ENCODE measurements at places on chromosomes 2 and 18.

DNA sequence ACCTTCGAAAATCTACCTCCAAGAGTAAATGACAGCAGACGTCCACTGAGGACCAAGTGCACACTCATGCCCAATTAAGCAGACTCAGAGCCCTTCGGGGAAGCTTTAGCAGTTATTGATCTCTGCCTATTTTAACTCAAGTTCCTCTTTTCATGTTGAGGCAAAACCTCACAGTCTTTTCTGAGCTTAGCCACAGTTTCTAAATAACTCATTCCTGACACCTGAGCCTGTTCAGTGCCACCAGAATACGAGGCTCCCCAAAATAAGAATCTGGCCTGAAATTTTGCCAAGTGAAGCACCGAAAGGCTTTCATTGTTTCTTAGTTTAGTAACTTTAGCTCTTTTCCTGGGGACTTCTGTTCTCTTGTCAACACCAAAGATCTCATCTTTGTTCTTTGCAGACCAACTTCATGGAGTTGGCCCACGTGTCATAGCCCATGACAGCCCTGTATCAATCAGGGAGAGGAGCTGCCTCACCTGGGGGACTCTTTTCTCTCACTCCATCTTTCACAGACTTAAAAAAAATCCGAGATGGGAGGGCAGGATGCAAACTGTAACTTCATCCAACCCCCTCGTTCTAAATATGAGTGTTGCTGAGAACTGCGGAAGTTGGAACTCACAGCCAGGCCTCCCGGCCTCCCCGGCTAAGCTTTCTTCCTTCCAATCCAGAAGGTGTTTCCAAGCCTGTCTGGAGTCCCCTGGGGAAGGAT is 22.2 kb downstream of the INPP5D start:
- DNase-seq = no peak

- DNase-seq = no peak
Measured at GRCh38 chr18:45399643-45400042, 215.6 kb upstream of the SLC14A2 start.

DNA sequence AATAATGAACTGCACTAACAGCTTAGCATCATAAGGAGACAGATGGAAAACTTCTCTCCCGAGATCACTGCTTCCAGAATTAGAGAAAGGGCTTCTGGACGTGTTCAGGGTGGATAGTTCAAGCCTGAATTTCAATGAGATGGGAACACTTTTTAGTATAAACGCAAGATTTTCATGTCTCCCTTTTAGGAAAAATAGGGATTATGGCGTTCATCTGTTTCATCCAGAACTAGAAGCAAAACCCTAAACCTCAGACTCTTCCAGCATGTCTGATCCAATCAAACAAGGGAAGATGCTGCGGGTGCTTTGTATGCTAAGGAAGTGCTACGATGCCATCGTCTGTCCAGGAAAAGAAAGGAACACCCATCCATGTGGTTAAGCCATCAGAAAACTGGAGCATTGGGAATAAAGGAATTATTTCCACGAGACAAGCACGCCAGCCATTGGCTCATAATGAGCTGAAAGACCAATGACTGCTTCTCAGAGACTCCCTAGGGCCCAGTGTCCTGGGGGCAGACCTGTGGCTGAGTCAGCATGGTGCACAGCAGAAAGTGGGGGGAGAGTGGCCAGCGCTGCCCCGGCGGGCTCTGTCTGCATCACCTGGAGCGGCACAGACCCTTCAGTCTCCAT is 65.9 kb upstream of the AFF3 start:
- no peak for DNase-seq

DNA sequence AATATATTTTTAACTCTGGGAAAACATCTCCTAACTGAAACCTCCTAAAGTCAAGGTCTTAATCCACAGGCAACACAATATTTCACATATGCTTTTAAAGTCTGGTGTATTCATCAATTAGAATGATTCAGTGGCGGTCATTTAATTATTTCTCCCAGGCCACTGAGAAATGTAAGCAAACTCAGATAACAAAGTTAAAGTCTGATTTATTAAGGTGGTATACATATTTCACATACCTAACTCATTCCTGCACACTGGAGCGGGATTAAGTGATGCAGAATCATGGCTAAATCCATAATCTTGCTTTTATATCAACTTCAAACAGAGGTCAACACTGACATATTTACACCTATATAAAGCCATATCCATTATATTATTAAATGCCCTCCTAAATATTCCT is 43.7 kb downstream of the FRZB start:
- no peak for DNase-seq

GRCh38 chr18:12474146-12474545 is 66.4 kb downstream of the PRELID3A start:
- no peak for DNase-seq

DNA sequence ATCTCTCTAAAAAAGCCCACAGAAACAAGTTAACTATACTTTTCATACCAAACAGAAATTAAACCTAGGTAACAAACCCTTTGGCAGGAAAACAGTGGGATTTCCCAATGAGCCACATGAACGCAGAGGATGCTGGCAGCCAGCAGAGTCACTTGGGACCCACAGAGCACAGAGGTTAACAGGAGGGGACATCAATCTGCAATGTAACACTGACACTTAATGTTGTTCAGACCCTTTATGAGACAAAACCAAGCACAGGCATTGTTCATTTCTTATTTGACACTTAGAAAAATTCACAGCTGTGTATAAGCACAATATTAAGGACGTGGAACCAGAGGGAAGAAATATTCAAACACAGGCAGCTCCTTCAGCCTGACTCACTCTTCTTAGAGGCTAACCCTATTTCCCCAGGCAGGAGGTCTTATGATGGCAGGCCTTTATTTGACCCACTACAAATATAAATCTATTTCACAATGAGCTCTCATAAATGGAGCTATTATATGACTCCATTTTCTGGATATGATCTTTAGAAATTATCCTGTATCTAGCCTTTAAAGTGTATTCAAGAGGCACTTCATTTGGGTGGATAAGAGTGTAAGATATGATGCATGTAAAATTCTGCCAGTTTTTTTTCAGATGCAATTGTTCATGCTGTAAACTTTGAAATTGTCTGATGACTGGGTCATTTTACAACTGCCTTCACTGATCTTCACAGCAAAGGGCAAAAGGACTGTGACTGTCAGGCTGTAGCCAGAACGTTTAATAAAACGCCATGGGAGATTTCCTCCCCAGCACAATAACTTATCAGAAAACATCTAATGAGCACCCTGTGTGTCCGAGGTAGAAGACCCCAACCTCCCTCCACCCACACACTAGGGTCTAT is 132.8 kb upstream of the SATB2 start:
- DNase-seq = no peak

- no peak for DNase-seq
Measured at GRCh38 chr18:78934003-78934402, 45.6 kb upstream of the SALL3 start.

DNA sequence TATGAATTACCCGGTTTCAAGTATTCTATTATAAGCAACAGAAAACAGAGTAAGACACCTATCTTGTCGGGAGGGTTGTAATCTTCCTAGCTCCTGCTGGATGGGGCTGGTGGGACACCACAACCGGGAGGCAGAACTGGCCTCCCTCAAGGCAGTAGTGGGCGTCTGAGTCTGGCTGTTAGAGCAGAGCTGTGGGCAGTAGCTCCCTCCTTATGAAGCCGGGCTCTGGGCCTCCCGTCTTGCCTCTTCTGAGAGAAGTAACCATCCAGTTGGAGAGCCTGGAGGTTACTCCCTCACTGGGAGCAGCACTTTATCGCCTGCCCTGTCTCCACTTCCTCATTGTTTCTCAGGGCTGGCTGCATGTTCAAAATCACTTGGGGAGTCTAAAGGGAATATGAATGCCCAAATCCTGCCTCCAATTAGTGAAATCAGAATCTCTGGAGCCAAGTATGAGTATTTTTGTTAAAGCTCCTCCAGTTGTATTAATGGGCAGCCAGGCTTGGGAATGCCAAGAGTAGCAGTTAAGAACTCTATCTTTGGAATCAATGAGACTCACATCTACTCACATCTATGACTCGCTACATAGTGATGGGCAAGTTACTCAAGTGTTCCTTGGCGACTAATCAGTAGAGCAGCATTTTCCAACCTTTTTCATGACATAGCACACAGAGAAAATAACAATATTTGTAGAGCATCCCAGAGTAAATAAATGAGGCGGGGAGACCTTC is 27.3 kb upstream of the NRP2 start:
- no peak for DNase-seq

- no peak for DNase-seq
Measured at GRCh38 chr18:51076503-51076902, 46.5 kb downstream of the SMAD4 start.

- DNase-seq = no peak
Measured at GRCh38 chr2:22894761-22895160, 490.2 kb upstream of the KLHL29 start.

DNA sequence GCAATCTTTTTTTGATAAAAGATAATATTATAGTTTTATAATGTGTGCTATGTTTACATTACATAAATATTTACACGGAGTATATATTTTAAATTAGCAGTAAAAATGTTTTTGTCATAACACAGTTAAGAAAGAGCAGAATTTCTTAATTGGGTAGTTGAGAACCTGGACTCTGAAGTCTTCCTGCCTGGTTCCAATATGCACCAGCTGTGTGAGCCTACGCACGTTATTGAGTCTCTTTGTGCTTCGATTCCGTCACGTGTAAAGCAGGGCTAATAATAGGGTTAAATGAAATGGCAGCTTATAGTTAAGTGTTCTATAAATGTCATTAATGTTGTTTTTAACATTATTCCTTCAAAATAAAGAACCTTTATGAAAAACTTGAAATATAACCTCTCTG is 1.2 kb upstream of the CCDC88A start:
- no peak for DNase-seq

DNA sequence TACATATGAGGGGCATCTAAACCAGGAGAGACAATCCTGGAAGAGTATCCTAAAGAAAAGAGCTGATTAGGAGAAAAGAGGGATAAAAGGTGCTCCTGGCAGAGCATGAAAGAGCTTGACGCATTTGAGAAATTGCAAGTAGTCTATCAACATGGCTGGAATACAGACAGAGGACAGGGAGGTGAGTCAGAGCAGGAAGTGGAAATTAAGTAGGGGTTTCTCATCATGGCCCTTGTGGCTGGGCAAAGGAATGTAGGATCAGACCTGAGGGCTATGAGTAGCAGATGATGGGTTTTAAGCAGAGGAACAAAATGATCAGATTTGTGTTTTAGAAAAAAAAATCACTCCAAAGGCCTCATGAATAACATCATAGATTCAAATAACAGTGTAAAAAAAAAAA is 49.2 kb upstream of the UGP2 start:
- no peak for DNase-seq

GRCh38 chr2:154402213-154402612 is 296.3 kb upstream of the KCNJ3 start:
- no peak for DNase-seq

- DNase-seq = no peak
Measured at GRCh38 chr2:1759611-1759930, 15.3 kb upstream of the PXDN start.

- DNase-seq = peak; percentile 7
Measured at GRCh38 chr2:201860636-201861066, 54.3 kb downstream of the CDK15 start.

- no peak for DNase-seq
Measured at GRCh38 chr2:206707164-206707701, 11.0 kb downstream of the DYTN start.

DNA sequence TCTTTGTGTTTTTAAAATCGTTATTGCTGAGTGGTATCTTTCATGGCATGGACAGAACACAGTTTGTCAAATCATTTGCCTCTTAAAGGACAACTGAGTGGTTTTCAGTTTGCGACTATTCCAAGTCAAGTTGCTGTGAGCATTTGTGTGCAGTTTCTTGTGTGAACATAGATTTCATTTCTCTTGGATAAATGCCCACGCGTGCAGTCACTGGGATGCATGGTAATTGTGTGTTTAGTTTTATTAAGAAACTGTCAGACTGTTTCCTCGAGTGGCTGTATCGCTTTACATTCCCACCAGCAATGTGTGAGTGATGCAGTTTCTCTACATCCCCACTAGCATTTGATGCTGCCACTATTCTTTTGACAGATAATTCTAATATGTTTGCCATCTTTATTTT is 154.0 kb upstream of the ARL4C start:
- DNase-seq = no peak

DNA sequence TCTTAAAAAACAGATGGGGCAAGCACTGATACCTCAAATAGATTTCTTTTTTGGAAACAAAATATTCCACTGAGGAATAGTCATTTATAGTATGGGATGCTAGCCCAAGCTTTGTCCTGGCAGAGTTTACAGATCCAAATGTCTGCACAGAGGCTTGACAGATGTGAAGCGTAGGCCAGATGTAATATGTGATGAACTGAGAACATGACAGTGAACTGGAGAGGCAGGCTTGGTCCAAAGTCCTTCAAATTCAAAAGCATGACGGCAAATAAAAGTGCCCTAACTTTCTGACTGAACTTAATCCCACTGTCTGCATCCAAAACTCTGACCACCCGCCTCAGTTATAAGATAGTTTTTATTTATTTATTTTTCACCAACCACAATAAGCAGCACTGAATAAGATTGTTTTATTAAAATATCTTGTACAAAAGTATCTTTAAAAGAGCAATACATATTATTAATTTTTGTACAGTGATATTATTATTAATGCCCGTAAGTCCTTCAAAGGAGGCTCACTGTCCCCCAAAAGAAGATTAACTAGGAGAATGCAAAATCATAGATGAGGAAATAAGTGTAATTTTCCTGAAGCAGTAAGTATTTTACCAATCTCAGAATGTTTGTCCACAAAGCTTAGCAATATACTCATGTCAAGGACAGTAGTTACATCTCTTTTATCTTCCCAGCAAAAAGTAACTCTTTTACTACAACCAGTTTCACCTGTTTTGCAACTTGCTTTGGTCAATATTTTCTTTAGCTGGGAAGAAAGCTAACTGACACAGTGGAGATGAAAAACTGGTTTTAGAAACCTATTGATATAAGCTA is 10.7 kb upstream of the SPOPL start:
- DNase-seq = no peak

GRCh38 chr2:106139238-106139935 is 54.7 kb downstream of the UXS1 start:
- DNase-seq = no peak

GRCh38 chr2:189020179-189020578 is 46.0 kb downstream of the COL3A1 start:
- DNase-seq = no peak

DNA sequence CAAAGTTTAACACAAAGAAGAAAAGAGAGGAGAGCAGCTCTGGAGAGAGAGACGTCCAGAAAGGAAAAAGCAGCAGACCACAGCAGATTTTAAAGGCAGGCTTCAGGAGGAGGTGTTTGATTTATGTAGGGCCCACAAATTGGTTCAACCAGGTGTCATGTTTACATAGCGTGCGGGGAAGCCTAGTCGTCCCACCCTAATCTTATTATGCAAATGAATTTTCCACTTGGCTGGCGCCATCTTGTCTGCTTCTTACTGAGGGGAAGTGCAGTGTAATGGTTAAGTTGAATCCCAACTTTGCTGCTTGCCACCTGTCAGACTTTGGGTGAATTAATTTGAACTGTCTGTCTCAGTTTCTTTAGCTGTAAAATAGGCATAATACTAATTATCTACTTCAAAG is 282.4 kb upstream of the CYRIA start:
- peak; percentile 39 for DNase-seq

GRCh38 chr2:236214376-236214995 is 46.3 kb upstream of the GBX2 start:
- no peak for DNase-seq

GRCh38 chr2:171615069-171615468 is 72.2 kb upstream of the DYNC1I2 start:
- DNase-seq = no peak
